Tibial artery (tissue), 4 donors: ENCODE measurements at places on chromosomes 1 and 21.

DNA sequence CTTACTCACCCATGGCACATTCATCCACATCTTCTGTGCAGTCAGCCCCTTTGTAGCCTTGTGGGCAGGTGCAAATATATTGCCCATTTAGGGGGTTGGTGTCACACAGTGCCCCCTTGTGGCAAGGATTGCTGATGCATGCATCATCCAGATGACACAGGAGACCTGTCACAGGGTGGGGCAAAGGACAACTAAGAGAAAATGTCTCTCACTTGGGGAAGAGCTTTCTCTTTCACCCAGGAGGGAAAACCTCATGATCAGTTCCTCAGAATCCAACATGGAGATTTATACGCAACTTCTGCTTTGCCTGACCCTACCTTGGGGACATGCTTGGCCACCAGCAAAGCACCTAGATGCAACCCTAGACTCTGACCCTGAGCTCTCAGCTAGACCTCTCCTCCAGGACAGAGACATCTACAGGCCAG is 71.8 kb upstream of the ADAM30 start:
- DNase-seq: peak; percentile 68

GRCh38 chr1:115021145-115021544 is 8.5 kb upstream of the TSHB start:
- DNase-seq: no peak

DNA sequence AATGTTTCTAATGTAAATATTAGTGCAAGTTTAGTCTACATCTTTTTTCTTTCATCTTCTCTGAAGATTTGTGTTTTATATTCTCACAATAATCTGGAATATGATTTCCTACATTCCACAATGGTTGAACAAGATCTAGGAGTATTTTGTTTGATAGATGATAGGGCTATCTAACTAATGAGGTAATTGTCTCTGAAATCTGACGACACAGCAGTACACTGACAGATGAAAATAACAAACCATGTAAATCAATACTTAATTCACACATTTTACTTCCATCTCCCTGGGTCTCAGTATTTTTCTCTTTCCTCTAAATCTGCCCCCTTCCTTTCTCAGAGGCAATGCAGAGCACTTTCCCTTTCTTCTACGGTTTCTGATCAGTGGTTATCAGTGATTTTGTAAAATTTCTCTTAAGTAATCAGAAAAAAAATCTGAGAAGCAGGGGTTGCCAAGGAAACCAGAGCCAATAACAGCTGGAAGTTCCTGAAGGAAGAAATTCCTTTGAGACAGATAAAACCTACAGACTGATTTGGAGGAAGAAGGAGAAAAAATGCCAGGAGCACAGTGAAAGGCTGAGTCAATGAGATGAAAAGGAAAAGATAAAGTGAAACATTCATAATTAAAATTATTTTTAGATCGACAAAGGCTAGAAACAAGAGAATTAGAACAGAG is 7.3 kb upstream of the ANKRD13C start:
- no peak for DNase-seq

GRCh38 chr1:228513236-228513900 is 26.2 kb downstream of the RNF187 start:
- DNase-seq: no peak

- no peak for DNase-seq
These were observed 61.9 kb downstream of the KIAA0040 start for GRCh38 chr1:175130649-175131045.

DNA sequence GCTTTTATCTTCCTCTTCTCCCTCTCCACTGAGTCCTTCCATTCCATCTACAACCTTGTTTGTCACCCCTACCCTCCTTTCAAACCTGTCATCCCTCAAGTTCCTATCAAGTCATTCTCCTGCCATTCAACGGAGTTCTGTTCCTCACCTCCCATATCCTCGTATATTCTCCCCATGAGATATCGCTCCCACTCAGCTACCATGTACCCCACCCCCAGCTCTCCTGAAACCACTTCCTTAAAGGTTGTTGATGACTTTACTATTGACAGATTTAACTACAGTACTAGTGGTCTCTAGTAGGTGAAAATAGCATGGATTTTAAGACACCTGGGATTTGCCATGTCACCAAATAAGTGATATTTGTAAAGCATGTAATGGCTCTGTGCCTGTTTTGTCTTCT is 107.4 kb upstream of the BARHL2 start:
- no peak for DNase-seq

DNA sequence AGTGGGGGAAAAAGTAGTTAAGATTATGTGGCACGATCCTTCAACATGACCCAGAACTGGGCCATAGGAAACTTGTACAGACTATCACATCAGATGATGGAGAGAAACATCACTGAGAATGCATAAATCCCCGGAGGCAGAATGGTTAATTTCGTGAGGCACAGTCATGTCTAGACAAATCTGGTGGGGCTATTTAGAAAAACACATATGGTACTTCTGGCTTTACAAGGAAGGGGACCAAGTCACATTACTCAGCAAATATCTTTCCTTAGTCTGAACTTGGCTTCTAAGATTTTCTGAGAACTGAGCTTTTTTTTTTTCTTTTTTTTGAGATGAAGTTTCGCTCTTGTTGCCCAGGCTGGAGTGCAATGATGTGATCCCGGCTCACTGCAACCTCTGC is 9.2 kb upstream of the UQCRHL start:
- DNase-seq: no peak

DNA sequence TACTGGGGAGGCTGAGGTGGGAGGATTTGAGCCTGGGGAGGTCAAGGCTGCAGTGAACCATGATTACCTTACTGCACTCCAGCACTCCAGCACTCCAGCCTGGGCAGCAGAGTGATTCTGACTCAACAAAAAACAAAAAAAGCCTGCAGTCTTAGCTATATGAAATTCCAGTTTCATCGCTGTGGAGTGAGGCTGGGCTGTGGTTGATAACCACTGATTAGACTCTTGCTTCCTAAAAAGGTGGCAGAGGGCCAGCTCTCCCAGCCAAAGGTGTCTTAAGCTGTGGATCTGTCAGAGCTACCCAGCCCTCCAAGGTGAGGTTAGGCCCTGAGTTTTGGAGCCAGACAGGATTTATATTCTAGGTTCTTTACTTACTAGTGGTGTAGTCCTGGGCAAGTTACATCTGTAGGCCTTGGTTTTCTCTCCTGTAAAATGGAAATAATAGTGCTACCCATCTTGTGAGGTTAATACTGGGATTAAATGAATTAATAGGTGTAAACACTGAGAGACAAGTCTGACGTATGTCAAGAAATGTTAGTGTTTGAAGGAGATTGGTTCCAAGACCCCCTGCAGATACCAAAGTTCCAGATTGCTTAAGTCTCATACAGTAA is 35.9 kb downstream of the TMCC2 start:
- DNase-seq: no peak

DNA sequence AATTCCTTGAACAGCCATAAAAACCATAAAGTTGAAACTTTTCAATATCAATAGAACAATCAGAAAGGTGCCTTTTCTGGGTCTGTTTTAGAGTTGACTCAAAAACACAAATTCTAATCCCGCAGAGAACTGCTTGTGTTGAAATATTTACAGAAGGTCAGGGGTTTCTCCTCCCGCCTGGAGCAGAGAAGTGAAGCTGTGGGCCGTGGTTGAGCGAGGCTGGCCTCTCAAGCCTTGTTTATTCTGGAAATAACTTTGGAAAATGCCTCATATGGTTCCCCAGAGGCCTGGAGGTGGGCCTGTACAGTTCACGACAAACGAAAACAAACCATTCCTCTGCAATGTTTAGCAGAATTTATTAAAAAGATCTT is 90.8 kb upstream of the ERRFI1 start:
- DNase-seq: peak; percentile 93

DNA sequence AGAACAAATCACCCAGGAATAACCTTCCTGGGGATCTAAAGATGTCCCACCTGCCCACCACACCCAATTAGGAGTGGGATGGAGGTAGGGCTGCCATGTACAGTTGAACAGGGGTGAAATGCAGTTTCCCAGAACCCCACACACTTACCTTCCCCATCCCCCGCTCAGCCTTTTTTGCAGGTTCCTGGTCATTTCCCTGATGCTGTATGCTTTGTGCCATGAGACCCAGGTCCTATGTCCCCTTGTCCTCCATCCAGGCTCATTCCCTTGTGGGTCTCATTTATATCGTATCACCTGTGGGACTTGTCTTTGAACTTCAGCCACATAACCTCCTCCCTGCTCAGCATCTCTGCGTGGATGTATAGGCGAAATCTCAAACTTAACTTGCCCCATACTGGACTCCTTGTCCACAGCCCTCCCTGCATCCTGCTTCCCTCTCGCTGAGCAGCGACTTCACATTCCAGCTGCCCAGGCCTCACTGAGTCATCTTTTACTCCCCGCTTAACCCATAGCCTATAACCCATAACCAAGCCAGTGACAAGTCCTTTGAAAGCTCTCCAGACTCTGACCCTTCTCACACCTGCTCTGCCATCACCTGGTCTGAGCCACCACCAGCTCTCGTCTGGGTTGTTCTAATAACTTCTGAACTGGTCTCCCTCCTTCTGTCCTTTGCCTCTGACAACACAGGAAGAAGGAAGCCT is 4.7 kb downstream of the LDLRAD2 start:
- DNase-seq: no peak

DNA sequence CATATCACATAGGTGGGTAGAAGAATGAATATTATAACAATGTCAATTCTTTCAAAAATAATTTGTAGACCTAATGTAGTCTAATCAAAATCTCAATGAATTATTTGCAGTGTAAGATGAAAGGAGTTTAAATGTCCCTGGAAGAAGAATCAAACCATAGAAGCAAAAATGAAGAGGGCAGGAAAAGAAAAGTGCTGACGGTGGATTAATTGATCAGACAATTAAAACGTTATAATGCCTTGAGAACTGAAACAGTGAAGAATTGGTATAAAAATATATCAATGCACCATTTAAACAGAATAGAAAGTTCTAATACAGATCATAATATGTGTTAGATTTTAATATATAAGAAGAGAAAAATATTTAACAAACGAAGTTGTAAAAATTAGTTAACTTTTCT is 109.8 kb downstream of the TYW3 start:
- DNase-seq: no peak

GRCh38 chr1:2320760-2321667 is 70.3 kb downstream of the MORN1 start:
- no peak for DNase-seq

DNA sequence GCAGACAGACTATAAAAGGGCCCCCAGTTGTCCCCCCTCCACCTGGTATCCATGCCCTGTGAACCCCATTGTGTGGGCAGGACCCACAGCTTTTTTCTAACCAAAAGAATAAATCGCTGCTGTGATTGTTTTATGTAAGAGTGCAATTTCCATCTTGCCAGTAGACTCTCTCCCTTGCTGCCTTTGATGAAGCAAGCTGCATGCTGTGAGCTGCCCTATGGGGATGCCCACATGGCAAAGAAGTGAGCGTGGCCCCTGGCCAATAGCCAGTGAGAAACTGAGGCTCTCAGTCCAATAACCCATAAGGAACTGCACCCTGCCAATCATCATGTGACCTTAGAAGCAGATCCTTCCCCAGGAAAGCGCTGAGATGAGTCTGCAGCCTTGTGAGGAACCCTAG is 37.8 kb upstream of the FMOD start:
- no peak for DNase-seq

DNA sequence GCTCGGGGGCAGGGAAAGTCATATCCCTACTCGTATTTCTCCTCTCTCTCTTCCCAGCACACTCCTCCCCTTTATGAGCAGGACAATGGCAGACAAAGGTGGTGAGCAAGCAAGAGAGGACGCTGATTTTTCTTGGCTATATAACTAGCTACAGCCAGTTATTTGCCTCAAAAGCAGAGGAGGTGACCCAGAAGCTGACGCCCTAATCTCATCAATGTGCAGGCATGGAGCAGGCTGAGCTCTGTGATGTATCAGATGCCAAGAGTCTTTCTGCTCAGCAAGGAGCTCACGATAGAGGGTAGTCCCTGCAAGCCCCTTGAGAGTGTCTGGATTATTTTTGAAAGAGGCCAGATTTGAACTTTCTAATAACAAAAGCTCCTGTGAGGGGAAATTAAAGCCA is 75.5 kb downstream of the ASTN1 start:
- no peak for DNase-seq

- no peak for DNase-seq
These were observed 4.7 kb downstream of the MYSM1 start for GRCh38 chr1:58695206-58695605.

- DNase-seq: no peak
These were observed 95.2 kb downstream of the NPHP4 start for GRCh38 chr1:5896706-5897660.

- DNase-seq: no peak
These were observed 38.4 kb upstream of the FOXO6 start for GRCh38 chr1:41322835-41323234.

DNA sequence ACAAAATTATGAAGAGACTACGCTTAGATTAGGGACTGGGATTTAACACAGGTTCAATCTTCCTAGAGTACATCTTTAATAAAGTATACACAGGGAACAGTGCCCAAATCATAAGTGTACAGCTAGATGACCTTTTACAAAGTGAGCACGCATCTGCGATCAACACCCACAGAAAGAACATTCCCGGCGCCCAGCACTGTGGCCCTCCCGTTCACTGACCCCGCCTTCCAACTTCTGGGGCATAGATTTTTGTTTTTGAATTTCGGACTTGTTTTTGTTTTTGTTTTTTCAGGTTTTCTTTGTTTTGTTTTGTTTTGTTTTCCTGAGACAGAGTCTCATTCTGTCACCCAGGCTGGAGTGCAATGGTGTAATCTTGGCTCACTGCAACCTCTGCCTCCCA is 30.6 kb upstream of the COX20 start:
- no peak for DNase-seq

- no peak for DNase-seq
These were observed 245.7 kb upstream of the RGS18 start for GRCh38 chr1:191912517-191912916.

DNA sequence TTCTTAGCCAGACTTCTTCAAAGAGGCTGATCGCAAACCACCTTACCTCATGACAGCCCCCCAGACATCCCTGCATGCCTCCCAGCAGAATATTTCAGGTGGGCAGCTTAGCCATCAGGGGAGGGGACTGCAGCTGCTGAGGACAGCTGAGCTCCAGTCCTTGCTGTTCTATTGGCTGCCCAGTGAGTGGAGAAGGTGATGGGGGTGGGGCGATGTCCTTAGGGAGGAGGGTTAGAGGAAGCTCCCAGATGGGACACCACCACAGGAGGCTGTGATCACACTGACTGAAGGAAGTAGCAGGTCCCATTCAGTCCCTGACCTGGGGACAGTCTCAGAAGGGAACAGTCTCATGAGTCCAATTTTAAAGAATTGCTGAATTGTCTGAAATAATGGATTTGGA is 38.3 kb downstream of the GJA5 start:
- no peak for DNase-seq

GRCh38 chr1:98056781-98057180 is 135.9 kb upstream of the DPYD start:
- DNase-seq: no peak

GRCh38 chr1:206814716-206815341 is 42.5 kb upstream of the IL10 start:
- DNase-seq: no peak
